ENCODE measurements at places on chromosomes 7 and 10.

DNA sequence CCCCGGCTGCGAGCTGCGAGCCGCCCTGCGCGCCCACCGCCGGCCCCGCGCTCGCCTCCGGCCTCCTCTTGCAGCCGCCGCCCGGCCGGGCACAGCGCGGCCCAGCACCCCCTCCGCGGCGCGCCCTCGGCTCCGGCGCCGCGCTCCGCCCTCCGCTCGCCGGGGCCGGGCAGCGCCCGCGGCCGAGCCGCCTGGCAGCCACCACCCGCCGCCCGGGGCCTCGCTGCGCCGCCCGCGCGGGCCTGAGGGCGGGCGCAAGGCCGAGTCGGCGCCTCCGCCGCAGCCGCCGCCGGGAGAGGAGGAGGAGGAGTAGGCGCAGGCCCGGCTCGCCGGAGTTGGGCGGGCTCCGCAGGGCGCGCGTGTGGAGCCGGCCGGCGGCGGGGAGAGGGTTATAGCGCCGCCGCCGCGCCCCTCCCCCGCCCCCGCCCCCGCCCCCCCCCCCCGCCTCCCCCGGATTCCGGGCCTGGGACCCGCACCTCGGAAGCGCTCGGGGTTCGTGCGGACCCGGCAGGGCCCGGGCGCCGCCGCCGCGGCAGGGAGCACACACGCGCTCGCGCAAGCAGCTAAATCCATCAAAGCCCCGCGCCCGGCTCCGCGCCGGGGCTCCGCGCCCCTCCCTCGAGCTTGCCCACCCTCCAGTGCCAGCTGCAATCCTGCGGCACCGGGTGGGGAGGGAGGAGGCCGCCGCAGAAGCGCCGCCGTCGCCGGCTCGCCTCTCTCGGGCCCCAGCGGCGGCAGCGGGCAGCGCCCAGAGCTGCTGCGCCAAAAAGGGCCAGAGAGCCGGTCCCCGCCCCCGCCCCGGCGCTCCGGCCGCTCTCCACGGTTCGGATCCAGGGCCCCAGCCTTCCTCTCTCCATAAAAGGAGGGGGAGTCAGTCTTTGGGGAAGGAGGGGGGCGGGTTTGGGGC lies at the start of gene PDGFA:
PDGFA (minus strand) TSS at position 363 of the 907 bp plus-strand sequence. CDS start 845 bp downstream, outside the sequence.
- DNase-seq, result no peak

- DNase-seq, result no peak
These were observed 57.6 kb downstream of the VCL start for GRCh38 chr10:74055383-74056049.

DNA sequence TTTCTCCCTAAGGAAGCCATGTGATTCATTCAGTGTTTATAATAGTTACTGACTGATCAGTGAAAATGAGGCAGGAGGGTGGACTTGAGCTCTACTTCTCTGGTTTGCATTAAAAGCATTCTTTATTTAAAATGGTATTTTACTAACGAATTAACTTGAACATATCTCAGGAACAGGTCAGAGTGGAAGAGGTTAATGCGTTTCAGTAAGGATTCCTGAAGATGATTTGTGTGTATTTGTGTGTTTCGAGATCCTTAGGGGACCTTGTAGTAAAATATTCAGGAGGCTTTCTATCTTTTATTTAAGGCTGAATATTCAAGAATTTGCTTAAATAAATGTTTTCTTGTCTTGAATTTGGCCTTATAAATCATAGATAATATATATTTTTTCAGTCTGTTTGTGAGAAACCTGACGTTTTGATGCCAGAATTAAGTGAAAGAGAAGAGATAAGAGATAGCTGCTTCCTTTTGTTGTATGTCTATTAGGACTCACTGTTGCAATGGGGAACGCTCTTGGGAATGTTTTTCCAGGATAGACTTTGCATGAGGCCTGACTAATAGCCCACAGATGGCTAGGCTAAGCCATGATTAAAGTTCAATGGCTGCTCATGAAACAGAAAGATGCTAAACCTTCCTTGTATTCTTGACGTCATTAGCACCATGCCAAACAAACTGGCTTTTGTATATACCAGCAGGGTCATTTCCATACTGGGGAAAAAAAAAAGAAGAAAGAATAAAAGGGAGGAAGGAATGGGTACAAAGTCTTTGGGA lies 93.8 kb upstream of the MTPN start:
- DNase-seq, result no peak

- no peak for DNase-seq
These were observed at the start of gene NEBL for GRCh38 chr10:20897146-20897825. Gene NEBL (minus strand): TSS chr10:20897311. CDS start chr10:20897205, 106 bp downstream.

DNA sequence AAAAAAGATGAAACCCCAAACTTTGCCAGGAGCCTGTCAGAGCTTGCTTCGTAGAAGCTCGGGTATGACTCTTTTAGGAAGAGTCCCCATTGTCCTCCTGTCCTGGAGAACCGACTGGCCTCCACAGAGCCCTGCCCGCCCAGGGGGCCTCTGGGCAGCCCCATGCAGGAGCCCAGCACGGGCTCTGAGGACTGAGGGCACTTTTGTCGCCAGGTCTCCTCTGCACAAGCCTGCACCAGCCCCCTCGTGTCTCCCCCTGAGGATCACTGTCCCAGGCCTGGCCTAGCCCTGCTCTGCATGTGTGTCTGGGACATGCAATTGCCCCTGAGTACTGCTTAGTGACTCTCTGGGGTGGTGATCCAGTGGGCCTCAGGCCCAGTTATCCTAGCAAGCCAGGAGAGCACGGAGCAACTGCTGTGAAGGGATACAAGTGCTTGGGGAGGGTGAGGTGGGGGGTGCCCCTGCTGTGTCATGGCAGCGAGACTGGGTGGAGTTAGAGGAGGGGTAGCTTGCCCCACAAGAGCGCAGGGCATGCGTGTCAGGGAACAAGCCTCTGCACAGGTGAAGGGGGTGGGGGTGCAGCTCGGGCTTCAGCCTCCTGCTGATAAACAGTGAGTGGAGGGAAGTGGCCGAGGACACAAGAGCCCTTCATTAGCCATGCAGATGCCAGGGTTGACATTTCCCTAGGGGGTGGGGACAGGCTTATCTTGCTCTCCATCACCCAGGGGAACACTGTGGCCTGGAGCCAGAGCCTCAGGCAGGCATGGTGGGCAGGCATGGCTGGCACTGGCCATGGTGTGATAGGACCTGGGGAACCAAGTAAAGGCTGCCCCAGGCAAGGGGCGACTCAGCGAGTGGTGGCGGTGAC lies 143.4 kb downstream of the C10orf105 start:
- DNase-seq, result no peak

DNA sequence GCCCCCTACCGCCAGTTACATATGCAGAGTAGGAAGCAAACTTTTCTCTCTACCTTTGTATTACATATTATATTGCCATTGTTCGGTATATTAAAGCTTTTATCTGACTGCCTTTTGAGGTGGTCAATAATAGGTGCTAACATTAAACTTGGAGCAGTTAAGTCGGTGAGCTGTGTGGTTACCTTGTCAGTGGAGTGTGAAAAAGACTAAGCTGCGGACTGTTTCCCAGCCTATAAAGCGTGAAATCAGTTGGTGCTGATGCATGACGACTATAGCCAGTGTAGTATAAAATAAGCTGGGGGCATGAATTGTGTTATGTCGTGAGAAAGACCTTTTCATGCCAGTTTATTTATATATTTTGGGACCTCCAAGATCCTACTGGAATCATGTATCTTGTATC lies 33.7 kb downstream of the R3HCC1L start:
- no peak for DNase-seq

- no peak for DNase-seq
These were observed 27.5 kb upstream of the NME8 start for GRCh38 chr7:37820708-37821468.

GRCh38 chr10:27297844-27298521 lies 57.4 kb upstream of the ACBD5 start:
- no peak for DNase-seq

DNA sequence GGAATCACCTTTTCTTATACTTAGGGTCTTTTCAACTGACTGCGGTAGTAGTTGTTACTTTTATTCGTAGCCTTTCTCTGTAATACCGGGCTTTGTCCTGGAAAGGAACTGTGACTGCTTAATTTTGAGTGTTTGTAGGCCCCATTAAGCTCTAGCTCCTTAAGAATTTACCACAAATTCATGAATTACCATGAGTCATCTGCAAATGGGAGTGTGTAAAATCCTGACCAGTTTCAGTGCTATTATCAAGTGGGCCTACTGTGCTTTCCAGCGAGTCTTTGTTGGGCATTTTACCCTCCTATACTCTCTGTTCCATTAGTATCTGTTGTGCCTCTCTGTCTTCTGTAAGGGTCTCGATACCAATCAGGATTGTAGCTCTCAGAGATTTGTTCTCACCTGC lies 49.7 kb downstream of the ZMYND11 start:
- no peak for DNase-seq

- no peak for DNase-seq
These were observed 96.6 kb upstream of the LRRN3 start for GRCh38 chr7:110994028-110994967.

DNA sequence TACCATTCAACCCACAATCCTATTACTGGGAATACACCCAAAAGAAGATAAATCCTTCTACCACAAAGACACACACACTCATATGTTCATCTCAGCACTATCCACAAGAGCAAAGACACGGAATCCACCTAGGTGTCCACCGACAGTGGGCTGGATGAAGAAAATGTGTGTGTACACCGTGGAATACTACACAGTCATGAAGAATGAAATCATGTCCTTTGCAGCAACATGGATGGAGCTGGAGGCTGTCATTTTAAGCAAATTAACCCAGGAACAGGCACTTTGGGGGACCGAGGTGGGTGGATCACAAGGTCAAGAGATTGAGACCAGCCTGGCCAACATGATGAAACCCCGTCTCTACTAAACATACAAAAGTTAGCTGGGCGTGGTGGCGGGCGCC lies 8.3 kb upstream of the FOXL3 start:
- no peak for DNase-seq

- no peak for DNase-seq
These were observed 45.4 kb upstream of the MYO3A start for GRCh38 chr10:25888627-25889026.

DNA sequence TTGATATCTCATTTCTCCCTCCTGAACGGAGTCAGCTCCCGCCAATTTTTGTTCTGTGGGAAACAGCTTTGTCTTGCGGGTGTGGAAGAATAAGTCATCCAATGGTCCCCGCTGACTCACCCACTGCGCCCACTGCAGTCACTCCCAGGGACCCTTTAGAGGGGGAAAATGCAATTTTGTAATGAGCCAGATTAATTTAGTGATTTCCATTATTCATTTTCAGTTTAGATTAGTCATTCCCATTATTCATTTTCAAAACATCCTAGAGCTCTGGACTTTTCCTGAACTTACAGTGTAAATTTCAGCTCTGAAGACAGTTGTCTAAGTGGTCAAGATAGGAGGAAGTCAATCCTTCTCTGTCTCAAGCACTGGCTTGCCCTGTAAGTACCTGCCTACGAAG lies 154.9 kb upstream of the TMEM72 start:
- no peak for DNase-seq

GRCh38 chr7:1361016-1361755 lies 98.1 kb downstream of the MICALL2 start:
- peak; percentile 15 for DNase-seq

- no peak for DNase-seq
These were observed 16.8 kb downstream of the DOCK1 start for GRCh38 chr10:126921974-126922525.

DNA sequence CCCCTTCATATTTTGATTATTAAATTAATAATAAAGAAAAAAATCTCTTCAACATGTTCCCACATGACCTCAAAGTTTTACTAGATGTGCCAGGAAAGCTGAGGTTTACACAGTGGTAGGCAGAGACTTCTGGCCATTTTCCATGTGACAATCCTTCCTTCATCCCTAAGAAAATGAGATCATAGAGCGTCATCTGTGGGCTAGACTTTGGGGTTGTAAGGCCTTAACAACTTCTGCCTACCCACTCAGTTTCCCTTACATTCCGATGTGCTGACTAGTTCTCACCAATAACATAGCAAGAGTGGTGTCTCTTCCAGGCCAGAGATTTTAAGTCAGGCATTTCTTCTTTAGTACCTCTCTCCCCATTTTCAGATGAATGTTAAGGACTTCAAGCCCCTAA lies 171.1 kb upstream of the PHF14 start:
- DNase-seq, result no peak

DNA sequence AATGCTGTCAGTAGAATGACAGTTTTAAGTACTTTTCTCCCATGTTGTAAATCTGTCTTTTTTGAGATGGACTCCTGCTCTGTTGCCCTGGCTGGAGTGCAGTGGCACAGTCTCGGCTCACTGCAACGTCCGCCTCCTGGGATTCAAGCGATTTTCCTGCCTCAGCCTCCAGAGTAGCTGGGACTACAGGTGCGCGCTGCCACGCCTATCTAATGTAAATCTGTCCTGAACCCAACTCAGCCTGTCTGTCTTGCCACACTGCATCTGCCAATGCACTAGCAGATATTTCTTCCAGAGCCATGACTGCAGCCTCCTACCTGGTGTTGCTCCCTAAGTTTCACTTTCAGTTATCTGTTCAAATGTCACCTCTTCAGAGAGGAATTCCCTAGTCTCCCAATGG lies 264.1 kb downstream of the PHF14 start:
- peak; percentile 27 for DNase-seq

DNA sequence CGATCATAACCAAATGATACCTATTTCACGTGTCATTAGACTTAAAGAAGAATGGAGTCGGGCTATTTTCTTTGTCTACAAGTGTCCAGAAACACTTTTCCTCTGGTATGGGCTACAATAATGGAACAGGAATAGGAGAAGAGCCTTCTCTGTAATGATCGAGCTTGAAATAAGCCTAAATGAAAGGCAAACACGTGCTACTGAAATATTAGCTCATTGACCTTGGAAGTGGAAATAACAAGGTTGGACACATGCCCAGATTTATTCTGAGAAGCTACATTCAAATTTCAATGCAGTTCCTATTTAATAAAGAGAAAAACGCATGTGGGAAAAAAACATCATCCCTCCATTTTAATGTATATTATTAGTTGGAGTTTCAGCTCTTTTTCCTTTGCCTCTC lies 254.7 kb upstream of the PTER start:
- DNase-seq, result no peak

DNA sequence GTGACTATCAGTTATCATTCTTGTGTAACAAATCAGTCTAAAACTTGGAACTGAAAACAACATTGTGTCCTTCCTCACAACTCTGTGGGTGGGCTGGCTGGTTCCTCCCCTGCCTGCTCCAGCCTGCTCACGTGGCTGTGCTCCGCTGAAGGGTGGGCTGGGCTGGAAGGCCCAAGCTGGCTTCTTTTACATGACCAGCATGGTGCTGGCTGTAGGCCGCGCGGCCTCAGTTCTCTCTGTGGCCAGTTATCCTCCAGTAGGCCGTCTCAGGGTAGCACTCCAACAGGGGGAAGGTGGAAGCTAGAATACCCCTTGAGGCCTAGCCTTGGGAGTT lies 11.3 kb downstream of the ADAMTS14 start:
- no peak for DNase-seq

DNA sequence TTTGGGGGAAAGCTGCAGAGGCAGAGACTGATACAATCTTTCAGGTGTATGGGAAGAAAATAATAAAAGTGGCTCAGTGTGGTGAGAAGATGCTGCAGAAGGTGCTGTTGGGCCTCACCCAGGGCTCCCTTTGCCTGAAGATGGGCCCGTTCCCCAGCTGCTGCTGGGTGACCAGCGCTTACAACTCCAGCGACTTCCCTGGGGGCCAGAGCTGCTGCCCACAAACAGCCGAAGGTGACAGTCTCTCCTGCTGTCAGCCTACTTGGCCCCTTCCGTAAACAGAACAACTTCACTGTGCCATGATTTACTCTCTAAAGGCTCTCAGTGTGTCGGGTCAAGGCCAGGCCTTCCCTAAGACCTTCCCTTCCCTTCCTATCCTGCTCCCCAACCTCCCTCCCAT lies 93.6 kb upstream of the PCBD1 start:
- DNase-seq, result no peak
